ENCODE measurements at places on chromosomes 6 and 20.

GRCh38 chr6:5751525-5752390, 255.0 kb downstream of the NRN1 start:
- no peak for DNase-seq

GRCh38 chr6:130140084-130140483, 82.7 kb downstream of the SAMD3 start:
- no peak for DNase-seq

GRCh38 chr6:157990321-157991066, 8.8 kb downstream of the SYNJ2 start:
- no peak for DNase-seq

- DNase-seq, result peak; percentile 30
Measured at GRCh38 chr20:2696646-2697045, 4.1 kb downstream of the EBF4 start.

- no peak for DNase-seq
Measured at GRCh38 chr6:76768556-76768955, 694.7 kb downstream of the HTR1B start.

- no peak for DNase-seq
Measured at GRCh38 chr20:23019403-23019802, 15.7 kb upstream of the SSTR4 start.
